IMR-90 (cell line): ENCODE measurements at places on chromosomes 13 and 19. TPM values are rescaled to one million over a fixed set of nuclear protein-coding genes. Genes with fewer than 3 reads are reported as not detected.
A peak's percentile ranks its signal among the peaks of the same experiment; 100 is the strongest.

DNA sequence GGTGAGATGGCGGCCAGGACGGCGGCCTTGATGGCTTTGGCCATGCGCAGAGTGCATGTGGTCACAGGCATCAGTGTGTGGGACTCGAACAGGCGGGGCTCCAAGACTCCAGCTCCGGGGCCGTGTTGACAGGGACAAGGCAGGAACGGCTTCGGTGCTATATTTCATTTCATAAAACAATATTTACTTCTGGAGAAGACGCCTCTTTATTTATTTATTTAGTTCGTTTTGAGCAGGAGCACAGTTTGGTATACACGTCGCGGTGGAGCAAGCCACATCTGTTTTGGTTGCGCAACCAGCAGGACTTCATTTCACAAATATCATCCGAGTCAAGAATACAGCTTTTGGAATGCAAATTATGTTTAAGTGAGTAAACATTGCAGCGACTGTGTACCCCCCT, 166.7 kb upstream of the TSHZ3 start:
- no peak for DNase-seq

DNA sequence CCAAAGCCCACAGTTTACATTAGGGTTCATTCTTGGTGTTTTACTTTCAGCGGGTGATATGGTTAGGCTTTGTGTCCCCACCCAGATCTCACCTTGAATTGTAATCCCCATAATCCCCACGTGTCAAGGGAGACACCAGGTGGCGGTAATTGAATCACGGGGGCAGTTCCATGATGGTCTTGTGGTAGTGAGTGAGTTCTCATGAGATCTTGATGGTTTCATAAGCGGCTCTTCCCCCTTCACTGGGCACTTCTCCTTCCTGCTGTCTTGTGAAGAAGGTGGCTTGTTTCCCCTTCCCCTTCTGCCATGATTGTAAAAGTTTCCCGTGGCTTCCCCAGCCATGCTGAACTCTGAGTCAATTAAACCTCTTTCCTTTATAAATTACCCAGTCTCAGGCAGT, 12.0 kb downstream of the FPR2 start:
- no peak for DNase-seq

GRCh38 chr19:17796838-17797423, 2.0 kb downstream of the B3GNT3 start:
- DNase-seq: no peak

DNA sequence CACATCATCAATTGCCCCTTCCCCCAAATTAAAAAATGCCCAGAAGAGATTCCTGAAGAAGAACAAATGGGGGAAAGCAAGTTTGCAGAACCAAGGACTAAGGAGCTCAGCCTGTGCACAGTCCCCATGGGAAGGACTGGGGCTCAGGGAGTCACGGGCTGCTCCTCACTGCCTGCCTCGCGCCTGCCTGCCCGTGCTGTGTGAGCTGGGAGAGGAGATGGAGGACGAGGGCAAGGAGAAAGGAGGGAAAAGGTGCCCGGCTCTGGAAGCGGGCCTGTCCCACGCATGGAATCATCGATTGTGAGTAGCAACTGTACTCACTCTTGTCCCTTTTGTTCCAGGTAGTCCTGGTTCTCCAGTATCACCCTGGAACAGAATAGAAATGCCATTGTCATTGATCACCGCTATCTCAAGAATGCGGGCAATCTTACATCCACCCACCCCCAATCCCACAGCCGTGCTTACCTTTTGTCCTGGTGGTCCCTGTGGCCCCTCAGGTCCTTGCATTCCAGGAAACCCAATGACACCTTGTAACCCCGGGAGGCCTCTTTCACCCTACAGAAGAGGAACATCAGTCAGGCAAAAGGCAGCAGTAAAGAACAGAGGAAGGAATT, 93.4 kb downstream of the COL4A1 start:
- DNase-seq: no peak

- DNase-seq: no peak
Measured at GRCh38 chr13:25738342-25739196, 313.2 kb downstream of the SHISA2 start.

- peak; percentile 89 for DNase-seq
Measured at GRCh38 chr13:99322297-99323103, 15.3 kb upstream of the GPR183 start.

GRCh38 chr19:6738787-6739389, 592 bp upstream of the TRIP10 start:
- DNase-seq: peak; percentile 8

- DNase-seq: no peak
Measured at GRCh38 chr19:18904334-18905057, 8.5 kb upstream of the CERS1 start.

Gene LILRB4
- not detected in 2 replicates for total RNA-seq

Gene TMPRSS9
- not detected in 2 replicates for total RNA-seq

Gene ZNF580
- 1.4 and 1.7 TPM in 2 replicates for total RNA-seq

Gene C19orf85
- total RNA-seq: not detected in 2 replicates

Gene SMAD9
- total RNA-seq: 4.8 and 5.8 TPM in 2 replicates

Gene AMH
- total RNA-seq: under 0.01 TPM in 1 of 2 replicates, not detected in the other

Gene URAD
- total RNA-seq: not detected in 2 replicates
